ENCODE measurements at places on chromosomes 4 and X.

DNA sequence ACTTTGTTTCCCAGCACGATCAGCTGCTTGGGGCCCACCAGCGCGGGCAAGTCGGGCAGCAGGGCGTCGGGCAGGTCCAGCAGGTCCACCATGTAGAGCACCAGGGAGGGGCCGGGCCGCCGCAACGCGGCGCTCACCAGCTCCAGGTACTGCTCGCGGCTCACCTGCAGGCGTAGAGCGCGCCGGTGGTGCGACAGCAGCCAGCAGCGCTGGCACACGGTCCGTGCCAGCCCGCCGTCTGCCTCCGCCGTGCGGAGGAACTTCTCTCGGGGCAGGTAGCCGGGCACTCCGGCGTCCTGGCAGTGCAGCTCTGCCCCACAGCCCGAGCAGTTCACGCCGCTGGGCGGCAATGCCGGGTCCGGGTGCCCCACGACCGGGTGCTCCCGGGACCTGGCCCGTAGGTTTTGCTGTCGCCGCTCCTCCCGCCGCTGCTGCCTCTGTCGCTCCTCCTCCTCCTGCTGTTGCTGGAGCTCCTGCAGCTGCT is 527 bp downstream of the NOA1 start:
- no peak for DNase-seq

DNA sequence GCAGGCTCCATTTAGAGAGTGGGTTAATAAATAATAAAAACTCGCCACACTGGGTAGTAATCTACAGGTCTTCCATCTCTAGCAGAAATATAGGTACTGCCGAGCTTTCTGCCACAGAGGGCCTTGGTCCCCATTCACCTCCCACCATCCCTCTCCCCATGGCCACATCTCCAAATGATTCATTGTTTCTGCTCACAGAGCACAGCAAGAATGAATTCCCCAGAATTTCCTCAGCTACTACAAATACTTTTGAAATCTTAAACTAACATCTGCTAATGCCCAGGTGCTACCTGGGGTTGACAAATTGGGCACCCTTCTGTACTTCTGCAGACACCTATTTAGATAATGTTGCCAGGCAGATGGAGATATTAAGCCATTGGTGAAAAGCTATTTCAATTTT is 5.1 kb downstream of the PHEX start:
- no peak for DNase-seq

GRCh38 chrX:15209096-15209495 is 60.8 kb downstream of the ASB9 start:
- DNase-seq: no peak

GRCh38 chr4:77215107-77215506 is 58.1 kb downstream of the CCNG2 start:
- DNase-seq: no peak

GRCh38 chr4:143019351-143019750 is 165.4 kb upstream of the USP38 start:
- DNase-seq: no peak

DNA sequence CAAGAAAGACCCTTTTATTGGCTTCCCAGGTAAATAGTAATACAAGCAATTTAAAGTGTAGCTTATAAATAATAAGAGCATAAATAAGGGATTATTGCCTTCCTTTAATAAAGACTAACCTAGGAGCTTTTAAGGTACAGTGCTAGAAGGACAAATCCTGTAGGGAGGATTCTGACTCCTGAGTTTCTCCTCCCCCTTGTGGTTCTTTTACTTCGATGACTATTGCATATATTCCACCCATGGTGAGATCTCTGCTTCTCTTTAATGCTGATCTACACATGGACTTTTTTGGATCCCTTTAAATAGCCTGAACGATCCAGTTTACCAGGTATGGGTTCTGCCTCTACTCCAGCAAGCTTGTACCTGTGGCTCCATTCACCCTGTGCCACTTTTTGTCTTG is 2.5 kb downstream of the GALNT7 start:
- DNase-seq: no peak
